ENCODE measurements at places on chromosomes 12 and 14. TPM values are rescaled to one million over a fixed set of nuclear protein-coding genes. Genes with fewer than 3 reads are reported as not detected.

Gene ATP2A2
- 262 TPM for total RNA-seq

Gene RHEBL1
- total RNA-seq: 2.5 TPM

- no peak for DNase-seq
Observed at GRCh38 chr12:61250303-61250702, 1009.9 kb upstream of the USP15 start.

GRCh38 chr12:82474798-82475184 lies 116.5 kb downstream of the METTL25 start:
- no peak for DNase-seq

DNA sequence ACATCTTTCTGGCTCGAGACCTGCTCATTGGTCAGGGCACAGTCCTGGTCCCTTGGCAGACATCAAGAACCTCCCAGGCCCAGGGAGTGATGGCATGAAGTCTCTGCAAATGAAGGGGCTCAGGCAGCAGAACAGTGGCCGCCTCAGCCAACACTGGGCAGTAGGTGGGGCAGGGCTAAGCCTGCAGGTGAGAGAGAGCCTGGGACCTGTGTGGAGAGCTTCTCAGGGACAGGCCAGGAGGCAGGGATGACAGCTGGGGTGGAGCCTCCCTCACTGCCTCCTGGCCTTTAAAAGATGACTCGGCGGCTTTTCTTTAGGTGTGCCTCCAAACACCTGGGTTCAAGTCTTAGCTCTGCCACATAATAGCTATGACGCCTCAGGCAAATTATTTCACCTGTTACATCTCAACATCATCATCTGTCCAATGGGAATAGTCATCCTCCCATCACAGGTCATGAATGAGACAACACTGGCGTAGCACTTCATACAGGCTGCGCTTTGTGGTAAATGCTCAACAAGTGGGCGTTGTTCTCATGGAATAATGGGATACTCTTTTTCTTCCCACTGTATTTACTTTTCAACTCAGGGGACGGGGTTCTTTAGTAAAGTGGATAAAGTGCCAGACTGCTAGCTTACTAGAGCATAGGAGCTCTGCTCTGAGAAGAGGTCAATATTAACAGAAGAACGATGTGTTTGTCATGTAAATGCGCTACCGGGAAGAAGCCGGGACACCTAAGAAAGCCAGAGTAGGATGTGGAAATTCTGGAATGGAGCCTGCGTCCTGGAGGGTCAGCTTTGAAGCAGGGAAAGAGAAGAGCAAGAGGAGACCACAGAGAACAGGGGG lies 277.4 kb downstream of the FOXN3 start:
- DNase-seq: no peak

DNA sequence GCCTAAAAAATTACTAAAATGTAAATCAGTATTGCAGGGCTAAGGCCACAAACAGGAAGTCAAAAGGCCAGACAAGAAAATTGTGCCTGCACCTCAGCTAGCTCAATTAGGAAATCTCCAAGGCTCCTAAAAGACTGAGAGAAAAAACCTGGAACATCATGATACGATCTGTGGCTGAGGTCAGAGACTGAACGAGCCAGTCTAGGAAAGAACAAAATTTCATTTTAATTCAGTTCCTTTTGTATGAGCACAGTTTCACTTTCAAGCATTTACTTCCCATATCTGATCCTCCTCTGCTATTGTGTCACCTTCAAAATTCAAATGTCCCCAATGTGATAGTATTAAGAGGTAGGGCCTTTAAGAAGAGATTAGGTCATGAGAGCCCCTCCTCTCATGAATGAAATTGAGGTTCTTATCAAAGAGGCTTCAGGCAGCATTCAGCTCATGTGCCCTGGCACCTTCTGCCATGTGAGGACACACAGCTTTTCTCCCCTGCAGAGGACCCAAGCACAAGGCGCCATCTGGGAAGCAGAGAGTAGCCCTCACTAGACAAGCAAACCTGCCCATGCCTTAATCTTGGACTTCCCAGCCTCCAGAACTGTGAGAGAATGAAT lies 14.8 kb downstream of the PRKAB1 start:
- no peak for DNase-seq

Measured in Caco-2 (cell line).